ENCODE measurements at places on chromosomes 3 and 15.

DNA sequence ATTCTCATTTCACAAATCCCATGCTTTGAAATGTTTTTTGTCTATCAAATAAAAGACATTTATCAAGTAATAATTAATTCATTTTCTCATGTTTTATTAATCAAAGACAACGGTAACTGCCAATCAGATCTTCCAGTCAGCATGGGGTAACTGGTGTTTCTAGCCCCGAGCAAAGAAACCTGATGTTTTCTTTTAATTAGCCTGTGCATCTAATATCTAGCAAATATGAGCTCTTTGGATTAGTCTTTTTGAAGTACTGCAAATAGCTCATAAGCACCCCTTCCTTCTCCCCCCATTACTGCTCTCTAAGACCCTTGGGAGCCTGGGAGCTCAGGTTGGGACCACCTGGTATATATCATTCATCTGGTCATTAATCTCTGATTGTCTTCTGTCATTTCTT, 43.1 kb upstream of the SRGAP3 start:
- DNase-seq, result no peak

GRCh38 chr3:193780397-193780796, 187.4 kb downstream of the OPA1 start:
- DNase-seq, result no peak

- DNase-seq, result no peak
Observed at GRCh38 chr3:18246336-18247060, 178.6 kb downstream of the SATB1 start.

DNA sequence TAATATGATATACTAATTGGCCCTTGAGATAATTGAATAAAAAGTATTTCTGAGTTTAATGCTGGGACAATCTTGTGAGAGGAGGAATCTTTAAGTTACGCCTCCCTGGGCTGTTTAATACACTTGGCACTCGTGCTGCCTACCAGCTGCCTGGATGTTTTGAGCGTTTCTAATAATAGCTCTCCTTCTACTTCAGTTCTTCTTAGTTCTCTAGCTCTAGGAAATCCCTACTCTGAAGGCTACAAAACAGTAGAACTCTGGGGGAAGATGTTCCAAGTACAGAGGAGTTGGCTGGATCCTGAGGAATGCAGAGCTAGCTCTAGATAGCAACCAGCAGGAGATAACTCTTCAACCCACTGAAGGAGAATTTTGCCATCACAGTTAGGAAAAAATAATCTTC, 3.5 kb downstream of the NAALADL2 start:
- no peak for DNase-seq

GRCh38 chr3:73415118-73415517, 209.6 kb downstream of the PDZRN3 start:
- DNase-seq, result no peak

DNA sequence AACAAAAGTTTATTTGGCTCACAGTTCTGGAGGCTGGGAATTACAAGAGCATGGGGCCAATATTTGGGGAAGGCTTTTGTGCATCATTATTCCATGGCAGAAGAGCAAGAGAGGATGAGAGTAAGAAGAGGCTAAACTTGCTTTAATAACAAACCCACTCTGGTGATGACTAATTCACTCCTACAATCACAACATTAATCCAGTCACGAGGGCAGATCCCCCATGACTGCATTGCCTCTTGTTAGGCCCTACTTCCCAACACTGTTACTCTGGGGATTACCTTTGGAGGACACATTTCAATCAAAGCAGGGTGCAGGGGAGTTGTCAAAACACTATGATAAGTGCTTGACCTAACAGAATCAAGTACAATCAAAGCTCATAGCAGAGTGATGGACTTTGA, 181.7 kb downstream of the BBX start:
- no peak for DNase-seq

DNA sequence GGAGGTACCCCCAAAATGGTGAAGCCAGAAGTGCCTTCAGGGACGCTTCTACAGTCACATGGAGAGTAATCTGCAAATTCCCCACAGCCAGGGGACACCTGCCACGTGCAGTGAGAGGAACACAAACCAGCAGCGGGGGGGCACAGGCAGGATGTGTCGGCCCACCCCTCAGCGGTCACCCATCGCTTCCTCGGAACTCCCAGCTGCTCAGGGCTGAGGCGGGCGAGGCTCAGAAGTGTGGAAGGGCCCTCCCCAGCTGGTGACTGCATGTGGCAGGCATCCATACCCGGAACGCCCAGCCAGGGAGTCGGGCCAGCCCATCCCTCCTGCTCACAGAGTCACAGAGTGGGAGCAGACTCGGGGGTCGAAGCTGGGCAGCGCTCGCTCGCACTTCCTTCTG, 63.7 kb downstream of the SLC12A8 start:
- no peak for DNase-seq

DNA sequence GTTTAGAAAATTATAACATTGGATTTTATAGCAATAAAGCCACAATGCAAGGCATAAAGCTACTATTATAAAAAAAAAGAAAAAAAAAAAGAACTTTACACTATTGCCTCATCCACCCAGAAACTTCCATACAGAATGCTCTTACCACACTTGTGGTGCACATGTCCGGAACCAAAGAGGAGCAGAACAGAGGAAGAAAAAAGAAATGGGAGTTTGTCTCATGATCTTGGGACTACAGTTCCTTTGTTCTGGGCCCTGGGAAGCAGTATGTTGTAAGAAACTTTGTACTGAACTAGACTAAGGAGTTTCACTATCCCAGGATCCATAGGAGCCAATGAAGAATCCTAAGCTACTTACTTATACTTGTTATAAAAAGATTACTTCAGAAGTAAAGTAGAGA, 36.1 kb downstream of the FMN1 start:
- no peak for DNase-seq

DNA sequence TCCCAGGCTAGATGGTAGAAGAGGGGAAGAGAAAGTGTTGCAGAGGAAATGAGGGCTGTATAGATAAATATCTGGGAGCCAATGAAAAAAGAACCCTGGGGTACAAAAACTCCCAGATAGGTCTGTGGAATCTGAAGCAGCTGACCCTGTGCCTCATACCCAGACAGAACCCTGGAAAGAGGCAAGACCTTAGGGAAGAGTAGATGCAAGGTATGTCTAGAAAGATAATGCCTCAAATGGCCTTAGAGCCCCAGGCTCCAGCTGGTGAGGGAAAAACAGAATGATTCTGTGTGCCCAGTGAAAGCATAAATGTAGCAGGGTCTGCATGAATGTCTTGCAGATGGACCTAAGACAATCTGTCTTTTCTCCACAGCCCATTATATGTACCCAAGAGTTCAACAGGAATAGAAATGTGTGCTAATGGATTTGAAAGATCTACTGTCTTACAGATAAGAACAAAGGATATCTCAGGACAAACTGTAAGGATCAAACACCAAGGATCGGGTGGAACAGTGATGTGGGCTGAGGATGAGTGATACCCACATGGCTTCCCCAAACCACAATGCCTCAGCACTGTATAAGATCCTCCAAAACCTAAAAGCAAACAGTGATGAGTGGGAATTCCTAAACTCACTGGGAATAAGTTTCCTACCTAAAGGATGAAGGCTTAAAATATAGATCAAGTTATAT, 58.8 kb downstream of the NCEH1 start:
- no peak for DNase-seq

DNA sequence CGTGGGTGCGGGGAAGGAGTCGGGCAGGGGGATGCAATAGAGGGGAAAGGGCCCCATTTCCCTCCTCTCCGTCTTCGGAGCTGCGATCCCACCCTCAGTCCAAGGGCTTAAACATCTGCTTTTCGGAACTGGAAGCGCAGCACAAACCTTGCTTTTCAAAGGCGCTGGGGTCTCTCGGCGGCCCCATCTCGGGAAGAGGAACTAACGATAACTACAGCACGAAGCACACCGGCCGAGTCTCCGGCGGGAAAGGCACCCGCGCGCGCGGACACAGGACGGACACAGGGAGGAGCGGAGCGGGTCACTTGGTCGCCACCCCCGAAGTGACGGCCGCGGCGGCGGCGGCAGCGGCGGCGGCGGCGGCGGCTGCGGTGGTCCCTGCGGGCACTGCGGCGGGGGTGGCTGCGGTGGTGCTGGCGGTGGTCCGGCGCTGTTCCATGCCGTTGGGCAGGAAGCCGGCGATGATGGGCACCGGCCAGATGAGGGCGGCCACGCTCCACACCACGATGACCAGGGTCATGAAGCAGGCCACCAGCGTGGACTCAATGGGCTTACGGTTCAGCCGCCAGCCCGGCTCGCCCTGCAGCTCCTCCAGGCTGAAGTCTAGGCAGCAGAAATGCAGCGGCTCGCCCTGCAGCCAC, 1.1 kb downstream of the TMEM158 start:
- DNase-seq, result peak; percentile 86

Data from WERI-Rb-1 (cell line).